ENCODE measurements at places on chromosomes 6 and 20.

- DNase-seq: no peak
Observed at GRCh38 chr20:62557999-62558408, 82.2 kb upstream of the GATA5 start.

DNA sequence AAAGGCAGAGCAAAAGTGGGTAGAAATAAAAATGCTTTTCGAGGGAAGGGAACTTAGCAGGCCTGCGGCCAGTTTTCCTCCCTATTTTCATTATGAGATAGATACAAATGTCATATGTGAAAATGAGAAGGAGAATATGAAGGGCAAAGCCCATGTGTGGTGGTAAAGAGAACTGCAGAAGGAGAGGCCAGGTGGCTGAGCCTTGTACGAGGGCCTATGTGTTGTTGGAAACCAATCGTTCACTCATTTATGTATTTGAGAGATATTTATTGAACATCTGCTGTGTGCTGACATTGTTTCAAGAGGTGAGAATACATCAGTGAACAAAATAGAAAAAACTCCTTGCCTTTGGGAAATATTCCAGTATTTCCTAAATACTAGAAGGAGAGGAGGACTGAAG, 147.7 kb downstream of the SH3BGRL2 start:
- no peak for DNase-seq

GRCh38 chr6:73854998-73855718, 159.2 kb downstream of the CD109 start:
- DNase-seq: no peak

- no peak for DNase-seq
Observed at GRCh38 chr6:4264601-4265000, 129.2 kb upstream of the ECI2 start.

GRCh38 chr6:109332748-109333147, 49.5 kb downstream of the CD164 start:
- no peak for DNase-seq

- no peak for DNase-seq
Observed at GRCh38 chr6:705047-705446, 12.1 kb upstream of the EXOC2 start.

DNA sequence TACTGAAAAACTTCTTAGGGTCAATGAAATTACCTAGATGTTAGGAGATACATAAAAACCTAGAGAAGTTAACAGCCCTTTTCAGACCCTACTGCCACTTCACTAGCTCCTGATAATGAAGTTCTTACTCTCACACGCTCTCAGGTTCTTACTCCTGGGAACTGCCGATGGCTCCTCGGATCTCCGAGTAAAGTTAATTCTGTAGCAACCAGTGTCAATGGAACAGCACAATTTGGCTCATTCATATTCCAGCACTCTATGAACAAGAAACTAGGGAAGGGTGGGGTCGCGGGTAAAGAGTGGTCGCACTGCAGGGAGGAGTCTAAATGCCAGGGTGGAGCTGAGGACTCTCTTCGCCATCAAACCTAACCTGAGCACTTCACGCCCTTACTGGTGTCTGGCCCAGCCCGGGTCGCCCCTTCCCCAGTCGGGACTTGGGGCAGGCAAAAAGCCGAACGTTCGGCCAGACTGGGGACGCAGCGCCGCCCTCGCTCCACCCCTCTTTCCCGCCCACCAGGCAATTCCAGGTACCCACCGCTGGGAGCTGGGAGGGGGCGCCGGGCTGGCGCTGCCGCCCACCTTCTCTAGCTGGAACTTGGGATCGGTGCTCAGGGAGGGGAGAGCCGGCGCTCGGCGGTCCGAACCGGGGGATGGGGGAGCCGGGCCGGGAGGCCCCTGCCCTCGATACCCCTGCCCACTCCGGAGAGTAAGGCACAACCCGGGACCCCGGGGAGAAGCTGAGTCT, 744 bp downstream of the RAB23 start:
- DNase-seq: peak; percentile 48

GRCh38 chr6:13812359-13812642, 2.1 kb downstream of the MCUR1 start:
- DNase-seq: no peak

DNA sequence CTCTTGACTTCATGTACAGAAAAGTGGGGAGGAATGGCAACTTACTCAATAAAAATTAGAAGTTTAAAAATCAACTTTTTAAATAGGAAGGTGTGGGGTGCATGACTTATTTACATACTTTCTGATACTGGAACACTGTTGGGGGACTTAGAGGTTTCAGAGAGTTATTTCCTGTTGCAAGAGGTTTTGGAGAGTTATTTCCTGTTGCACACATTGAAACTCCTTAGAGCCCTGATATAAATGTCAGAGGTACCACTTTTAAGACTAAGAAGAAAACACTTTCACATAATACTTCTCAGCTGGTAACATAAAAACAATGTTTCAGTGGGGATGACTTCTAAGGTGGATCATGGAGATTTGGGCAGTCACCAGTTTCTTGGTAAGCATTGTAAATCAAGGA, 579.9 kb downstream of the MMUT start:
- DNase-seq: no peak

- no peak for DNase-seq
Observed at GRCh38 chr20:22927537-22927936, 107.6 kb upstream of the SSTR4 start.

DNA sequence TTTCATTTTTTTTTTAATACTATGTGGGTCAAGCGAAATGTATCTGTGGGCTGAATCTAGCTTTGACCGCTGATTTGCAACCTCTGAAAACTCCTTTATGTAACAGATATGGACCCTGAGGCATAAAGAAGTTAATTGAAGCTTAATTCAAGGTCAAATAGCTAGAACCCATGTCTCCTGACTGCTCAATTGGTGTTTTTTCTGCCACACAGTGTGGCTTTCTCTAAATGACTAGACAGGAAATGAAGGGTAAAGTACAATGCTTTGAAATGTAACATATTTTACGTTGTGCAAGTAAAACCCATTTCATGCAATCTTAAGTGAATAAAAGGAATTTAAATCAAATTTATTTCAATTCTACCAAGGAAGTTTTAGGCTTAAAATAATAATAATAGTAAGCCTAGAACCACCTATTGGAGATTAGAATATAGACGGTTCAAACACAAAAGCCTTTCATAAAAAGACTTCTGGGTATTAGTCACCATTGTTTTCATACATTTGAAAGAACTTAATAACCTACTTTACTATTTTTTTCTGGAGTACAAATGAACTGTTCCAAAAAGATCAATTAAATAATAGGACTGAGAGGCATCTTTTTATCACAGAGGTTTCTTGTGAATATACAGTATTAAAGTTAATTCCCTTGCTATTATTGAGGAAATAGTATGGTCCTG, 279.8 kb downstream of the EPHA7 start:
- DNase-seq: no peak

DNA sequence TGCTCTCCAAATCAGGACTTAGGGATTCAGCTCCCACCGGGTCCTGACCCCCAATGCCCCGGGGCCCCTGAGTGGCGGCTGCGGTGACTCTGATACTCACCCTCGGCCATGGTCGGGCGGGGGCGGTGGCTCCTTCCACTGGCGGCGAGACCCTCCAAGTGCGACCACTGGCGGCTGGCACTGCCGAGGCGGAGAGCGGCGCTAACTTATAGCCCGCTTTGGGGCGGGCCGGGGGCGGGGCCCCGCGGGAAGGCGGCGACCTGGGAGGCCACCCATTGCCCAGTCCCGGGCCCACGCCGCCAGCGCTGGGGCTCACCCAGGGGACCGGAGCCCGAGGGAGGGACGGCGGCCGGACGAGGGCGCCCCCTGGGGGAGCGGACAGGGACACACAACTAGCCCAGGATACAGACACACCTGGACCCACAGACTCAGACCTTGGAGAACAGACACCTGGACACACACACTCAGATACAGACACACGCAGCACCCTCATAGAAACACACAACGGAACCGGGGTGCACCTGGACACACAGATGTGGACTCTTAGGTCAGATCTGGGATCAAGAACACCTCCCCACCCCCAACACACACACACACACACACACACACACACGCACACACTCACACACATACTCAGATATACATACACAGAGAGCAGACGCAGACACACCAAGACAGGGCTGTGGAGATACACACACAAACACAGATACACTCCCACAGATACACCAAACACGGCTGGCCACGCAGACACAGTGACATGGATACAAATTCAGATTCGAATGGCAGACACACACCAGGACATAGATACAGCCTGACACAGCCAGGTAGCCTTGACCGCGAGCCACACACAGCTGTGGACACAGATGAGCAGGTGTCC, at the start of gene TGM2:
Gene TGM2 (minus strand): TSS at position 182 of the 877 bp plus-strand sequence. CDS start 72 bp downstream, at position 110.
- DNase-seq: no peak

GRCh38 chr6:116447496-116448011, 13.6 kb upstream of the CALHM6 start:
- DNase-seq: no peak

DNA sequence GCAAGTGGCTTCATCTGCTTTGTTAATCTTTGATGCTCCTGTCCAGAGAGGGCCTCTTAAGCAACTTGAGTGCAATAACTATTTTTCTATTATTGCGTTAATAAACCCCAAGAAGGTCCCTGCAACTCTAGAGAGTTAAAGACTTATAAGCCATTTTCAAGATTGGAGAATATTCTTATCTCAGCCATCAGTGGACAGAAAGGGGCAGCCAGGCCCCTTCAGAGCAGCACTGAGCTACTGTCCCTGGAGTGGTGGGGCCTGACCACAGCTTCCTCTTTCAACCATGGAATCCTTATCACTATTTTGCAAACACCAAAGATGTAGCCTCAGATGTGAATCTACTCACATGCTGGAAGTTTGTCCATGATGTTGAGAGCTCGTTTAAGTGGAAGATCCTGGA, 2.8 kb upstream of the MAS1L start:
- DNase-seq: peak; percentile 67

DNA sequence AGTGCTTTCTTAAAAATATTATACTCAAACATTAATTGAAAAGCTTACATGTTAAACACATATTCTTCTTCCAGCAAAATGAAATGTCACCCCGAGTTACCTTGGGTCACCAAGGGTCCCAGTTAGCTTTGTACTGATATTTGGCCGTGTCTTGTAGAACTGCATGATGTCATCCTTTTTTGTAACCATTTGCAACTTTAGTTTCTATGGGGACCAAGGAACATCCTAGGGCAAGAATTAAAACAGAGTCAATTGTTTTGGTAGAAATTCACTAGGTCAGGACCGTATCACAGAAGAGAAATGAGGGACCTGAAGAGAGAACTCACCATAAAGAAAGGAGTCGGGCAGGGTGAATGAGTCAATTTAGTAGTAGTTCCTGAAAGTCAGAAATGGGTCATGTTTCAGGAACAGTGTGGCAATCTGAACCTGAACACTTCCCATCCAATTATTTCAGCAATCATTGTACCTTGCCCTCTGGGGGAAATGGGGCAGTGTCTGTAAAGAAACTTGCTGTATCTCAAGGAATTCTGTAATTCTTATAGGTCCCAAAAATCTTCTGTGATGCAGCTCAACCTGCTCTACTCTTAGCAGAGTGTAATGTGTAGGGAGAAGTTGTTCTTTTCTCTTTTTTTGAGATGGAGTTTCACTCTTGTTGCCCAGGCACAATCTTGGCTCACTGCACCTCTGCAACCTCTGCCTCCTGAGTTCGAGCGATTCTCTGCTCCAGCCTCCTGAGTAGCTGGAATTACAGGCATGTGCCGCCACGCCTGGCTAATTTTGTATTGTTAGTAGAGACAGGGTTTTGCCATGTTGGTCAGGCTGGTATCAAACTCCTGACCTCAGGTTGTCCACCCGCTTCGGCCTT, 5.3 kb upstream of the AKAP7 start:
- DNase-seq: no peak

DNA sequence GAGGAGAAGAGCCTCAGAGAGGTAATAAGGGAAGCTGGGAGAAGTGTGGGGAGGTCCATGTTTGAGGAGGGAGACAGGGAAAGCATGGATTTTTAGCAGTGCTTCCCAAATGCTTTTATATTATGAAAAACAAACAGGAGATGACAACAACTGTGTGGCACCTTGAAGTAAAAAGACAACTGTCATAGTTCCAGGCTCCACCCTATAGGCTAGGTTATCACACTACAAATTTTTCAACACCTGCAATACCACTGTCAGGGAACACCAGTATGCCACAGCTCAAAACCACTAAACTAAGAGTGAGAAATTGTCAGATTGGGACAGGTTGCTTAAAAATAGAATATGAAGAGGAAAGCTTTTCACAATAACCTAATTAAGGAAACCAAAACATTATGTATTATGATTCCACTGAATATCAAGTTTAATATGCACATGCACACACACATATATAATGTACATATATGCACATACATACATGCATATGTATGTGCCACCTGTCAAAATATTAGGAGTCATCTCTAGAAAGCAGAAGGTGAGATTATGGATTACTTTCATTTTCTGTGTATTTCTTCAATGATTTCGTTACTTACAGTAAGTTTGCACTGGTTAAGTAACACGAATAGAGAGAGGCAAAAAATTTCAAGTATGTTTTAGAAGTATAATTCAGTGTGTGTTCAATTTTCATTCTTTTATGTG, 261.2 kb downstream of the PTPRK start:
- DNase-seq: no peak

- no peak for DNase-seq
Observed at GRCh38 chr6:149118737-149119653, 198.5 kb upstream of the TAB2 start.

DNA sequence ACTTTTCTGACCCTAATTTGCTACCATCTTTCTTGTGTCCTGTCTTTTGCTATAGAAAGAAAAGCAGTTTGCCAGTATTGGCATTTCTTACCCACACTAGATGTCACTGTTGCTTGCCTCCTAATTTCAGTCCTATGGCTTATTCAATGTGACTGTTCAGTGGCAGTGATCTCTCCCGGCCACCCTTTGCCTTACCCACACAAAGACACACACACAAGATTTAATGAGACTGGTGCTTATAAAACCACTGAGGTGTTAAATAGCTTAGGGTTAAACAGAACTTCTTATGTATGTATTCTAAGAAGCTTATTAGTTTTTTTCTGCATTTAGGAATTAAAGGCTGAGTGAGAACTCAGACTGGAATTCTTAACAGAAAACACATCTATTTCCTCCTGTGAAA, 233.6 kb upstream of the ASCC3 start:
- peak; percentile 4 for DNase-seq

DNA sequence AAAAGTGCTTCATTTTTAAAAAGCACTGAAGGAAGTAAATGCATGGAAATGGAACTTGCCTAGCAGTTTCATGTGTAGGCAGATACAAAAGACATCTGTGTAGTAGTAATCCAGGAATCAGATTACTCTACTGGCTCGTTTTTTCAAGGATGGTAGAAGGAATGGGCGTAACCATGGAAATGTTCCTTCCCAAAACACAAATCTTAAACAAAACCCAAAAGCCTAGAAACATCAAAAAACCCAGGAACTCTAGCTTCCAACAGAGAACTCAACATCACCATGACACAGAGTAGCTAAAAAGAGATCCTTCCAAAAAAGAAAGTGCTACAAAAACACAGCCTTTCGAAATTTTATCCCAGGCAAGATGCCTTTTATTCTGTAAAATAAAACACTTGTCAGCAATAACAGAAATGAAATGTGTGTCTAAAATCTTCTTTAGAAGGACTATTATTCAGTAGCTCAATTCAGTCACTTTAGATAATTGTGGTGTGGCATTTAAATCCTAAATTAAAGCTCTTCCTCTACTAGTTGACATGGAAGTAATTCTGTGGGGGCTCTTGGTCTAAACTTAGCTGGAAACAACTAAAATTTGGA, 81.7 kb downstream of the FAM217A start:
- no peak for DNase-seq

- DNase-seq: no peak
Observed at GRCh38 chr20:39398656-39399055, 436.5 kb downstream of the DHX35 start.

GRCh38 chr20:63972312-63973159, 2.8 kb upstream of the ZNF512B start:
- DNase-seq: no peak

All from GDM1 (cell line).